Activated T-cell treated with anti-CD3 and anti-CD28 coated beads for 4 hours (primary cell): ENCODE measurements at places on chromosomes 7 and 10.
A peak's percentile ranks its signal among the peaks of the same experiment; 100 is the strongest.

- DNase-seq = no peak
Measured at GRCh38 chr10:21329995-21330627, 195.4 kb downstream of the SKIDA1 start.

GRCh38 chr7:91826377-91826776 is 54.1 kb downstream of the MTERF1 start:
- no peak for DNase-seq

DNA sequence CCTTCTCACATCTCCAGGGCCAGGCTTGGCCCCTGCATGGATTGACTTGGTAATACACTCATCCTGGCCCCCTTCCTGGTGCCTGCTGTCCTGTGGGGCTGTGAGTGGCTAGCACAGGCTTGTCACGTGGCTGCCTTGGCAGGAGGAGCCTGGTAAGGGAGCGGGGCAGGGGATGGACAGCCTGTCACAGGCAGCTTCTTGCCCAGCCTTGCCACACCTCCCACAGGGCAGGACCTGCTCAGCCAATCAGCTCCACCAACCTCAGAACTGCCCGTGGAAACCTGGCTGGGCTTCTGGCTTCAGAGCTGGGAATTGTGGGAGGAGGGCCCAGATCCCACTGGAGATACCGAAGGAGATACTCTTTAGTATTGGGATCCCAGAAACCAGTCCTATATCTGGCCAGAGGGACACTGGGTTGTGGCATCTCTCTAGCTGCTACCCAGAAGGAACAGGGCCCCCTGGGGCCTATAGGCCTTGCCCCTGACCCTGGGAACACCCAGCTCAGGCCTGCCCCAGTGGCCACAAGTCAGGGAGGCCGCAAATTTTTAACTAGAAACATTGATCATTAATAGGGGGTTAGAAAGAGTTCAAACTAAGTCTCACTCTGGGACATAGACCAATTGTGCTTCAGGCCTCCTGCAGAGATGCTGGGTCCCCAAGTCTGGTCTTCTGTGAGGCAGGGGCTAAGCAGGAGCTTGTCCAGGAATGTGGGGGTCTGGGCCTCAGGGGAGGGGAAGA is at the start of gene HOGA1:
Gene HOGA1 (plus strand): TSS at position 330 of the 738 bp plus-strand sequence. CDS start 315 bp downstream, at position 645.
- no peak for DNase-seq

- no peak for DNase-seq
Measured at GRCh38 chr10:8272794-8273425, 218.4 kb downstream of the GATA3 start.

DNA sequence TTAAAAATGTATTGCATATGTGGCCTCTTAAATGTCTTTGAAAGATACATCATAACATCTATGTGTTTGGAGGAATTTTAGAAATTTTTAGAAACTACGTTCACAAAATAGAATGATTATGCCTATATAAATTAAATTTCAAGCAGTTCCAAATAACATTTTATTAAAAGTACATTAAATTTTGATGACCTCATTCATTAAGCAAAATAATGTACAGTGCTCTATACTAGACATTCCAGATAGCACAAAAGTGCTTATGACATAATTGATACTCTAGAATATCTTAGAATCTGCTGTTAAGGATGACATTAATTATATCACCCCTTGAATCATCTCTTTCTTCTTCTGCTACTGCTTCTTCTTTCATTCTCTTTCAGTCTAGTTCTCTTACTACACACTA is 528.9 kb downstream of the GFRA1 start:
- DNase-seq = no peak

DNA sequence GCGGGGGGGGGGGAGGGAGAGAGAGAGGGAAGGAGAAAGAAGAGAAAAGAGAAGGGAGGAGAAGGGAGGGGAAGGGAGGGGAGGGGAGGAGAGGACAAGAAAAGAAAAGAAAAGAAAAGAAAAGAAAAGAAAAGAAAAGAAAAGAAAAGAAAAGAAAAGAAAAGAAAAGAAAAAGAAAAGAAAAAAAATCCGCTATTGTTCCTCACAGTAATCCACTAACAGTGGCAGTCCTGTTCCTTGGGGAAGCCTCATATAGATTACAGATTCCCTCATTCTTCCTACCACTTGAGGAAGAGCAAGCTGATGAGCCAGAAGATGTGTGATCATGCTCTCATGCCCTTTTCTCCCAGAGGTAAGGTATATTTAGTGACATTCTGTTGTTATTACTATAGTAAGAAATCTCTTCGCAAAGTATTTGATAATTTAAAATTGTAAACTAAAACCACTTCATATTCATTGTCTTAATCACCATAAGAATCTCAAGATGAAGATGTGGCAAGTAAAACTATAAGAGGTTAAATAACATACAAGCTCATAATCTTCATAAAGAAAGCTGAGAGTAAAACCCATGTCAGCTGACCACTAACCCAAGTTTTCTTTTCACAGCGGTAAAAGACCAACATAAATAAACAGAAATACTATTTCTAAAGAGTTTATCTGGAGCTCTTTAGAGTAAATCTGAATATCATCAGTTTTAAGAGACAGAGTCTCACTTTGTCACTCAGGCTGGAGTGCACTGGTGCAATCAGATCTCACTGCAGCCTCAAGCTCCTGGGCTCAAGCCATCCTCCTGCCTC is 128.1 kb downstream of the JMJD1C start:
- DNase-seq = no peak

GRCh38 chr7:89232-90019 is 102.9 kb upstream of the FAM20C start:
- no peak for DNase-seq

- no peak for DNase-seq
Measured at GRCh38 chr7:15915686-15916293, 229.3 kb upstream of the MEOX2 start.

DNA sequence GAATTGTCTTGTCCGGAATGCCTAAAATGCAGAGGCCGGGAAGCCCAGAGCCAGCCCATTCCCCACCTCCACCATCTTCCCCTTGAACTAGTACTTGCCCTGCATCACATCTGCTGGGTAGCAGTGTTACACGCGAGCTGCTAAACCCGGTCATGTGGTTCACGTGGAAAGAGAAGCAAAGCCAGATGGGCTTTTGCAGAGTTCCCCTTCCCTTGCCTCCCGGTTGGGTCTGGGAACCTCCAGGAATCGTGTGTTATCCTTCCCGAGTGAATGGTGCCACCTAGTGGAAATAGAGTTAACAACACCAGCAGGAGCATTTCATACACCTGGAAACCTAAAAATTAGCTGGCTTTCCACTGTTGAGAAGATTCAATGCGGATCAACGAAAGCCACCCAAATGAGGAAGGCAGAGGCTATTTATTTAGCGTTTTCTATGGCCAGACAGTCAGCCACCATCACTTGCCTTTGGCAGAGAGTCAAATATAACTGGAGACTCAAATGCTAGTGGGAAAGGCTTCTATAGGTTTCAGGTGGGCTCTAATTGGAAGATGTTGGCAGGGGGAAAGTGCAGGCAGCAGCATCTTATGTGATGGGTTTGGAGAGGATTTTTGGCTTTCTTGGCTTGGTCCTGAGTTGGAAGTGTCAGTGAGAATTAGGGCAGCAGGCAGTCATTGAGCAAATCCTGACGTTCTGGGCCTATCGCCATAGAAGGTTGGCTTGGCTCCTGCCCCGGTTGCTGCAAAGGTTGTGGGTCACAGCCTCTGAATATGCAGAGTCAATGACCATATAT is 12.9 kb upstream of the DENND2A start:
- no peak for DNase-seq

DNA sequence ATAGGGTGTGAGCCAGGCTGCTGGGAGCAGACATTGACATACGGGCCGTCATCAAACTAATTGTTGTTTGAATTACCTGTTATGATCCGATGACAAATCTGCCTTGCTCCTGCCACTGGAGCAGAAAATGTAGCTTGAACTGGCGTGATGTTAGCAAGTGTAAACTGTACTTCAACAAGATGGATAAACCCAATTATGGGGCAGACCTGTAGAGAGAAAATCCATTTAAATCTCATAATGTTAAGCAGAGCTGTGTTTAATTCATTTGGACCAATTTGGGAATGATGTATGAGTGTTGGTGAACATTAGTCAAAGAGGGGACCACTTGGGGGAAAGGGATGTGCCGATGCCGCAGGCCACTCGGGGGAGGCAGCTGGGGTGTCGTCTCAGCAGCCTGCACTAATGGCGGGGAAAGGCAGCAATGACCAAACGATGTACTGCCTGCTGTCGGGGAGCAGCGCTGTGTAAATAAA is 27.4 kb downstream of the TCF7L2 start:
- no peak for DNase-seq

GRCh38 chr10:73771722-73772280 is 10.0 kb upstream of the CHCHD1 start:
- peak; percentile 62 for DNase-seq

GRCh38 chr10:69242852-69243212 is 22.7 kb downstream of the HKDC1 start:
- DNase-seq = no peak

DNA sequence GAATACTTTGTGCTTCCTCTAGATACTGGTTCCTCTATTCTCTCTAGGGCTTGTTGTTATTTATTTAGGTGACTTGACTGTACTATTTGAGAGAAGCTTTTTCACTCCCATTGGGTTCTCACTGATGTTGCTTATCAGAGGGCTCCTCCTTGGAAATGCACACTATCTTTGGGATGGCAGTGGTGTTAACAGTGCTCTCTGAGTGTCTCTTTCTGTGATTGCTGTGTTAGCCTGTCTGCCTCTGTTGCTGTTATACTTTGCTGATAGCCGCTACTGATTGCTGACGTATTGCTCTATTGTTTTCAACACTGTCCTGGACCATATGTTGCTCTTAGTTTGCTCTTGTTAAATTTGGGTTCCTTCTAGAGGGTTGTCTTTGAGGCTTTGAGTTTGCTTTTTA is 34.7 kb downstream of the ZNF33A start:
- DNase-seq = no peak

GRCh38 chr7:23062452-23062851 is 43.1 kb upstream of the KLHL7 start:
- DNase-seq = no peak

- DNase-seq = no peak
Measured at GRCh38 chr10:3464760-3465405, 292.3 kb upstream of the PITRM1 start.

GRCh38 chr7:5183899-5184298 is 6.1 kb upstream of the WIPI2 start:
- no peak for DNase-seq
